T-helper 1 cell treated with Interleukin-12 subunit alpha and Interleukin-12 subunit beta and Interleukin-4 antibody, amounts not matched to agents 30 ng/mL and 1 ng/mL, for 36 hours (primary cell): ENCODE measurements at places on chromosomes 1 and 21. TPM values are rescaled to one million over a fixed set of nuclear protein-coding genes. Genes with fewer than 3 reads are reported as not detected.

The GJA8 gene
- not detected in 2 replicates for total RNA-seq

The AMPD1 gene
- not detected in 2 replicates for total RNA-seq

The POGK gene
- total RNA-seq: 38.3 and 39.9 TPM in 2 replicates

The OR2L13 gene
- total RNA-seq: not detected in 2 replicates

The SLC2A5 gene
- total RNA-seq: 0.39 TPM in 1 of 2 replicates, not detected in the other

The ERICH3 gene
- total RNA-seq: not detected in 2 replicates

The CELA2A gene
- not detected in 2 replicates for total RNA-seq

The CLCA4 gene
- total RNA-seq: not detected in 2 replicates

The OR14K1 gene
- total RNA-seq: not detected in 2 replicates

The THEMIS2 gene
- total RNA-seq: 79.0 and 99.0 TPM in 2 replicates

The CLK2 gene
- 88.4 and 91.1 TPM in 2 replicates for total RNA-seq

The ACAP3 gene
- 60.9 and 62.5 TPM in 2 replicates for total RNA-seq

The LCE2B gene
- not detected in 2 replicates for total RNA-seq

The MIXL1 gene
- total RNA-seq: not detected in 2 replicates

The SPATA1 gene
- total RNA-seq: 0.29 and 1.3 TPM in 2 replicates

The OR2G6 gene
- total RNA-seq: not detected in 2 replicates

The KCNE1 gene
- 0.37 and 0.41 TPM in 2 replicates for total RNA-seq

The TDRD10 gene
- not detected in 2 replicates for total RNA-seq

The LAMB3 gene
- 5.7 and 10.0 TPM in 2 replicates for total RNA-seq

The PLPP3 gene
- total RNA-seq: not detected in 2 replicates

The SDF4 gene
- total RNA-seq: 161 and 167 TPM in 2 replicates

The RHOC gene
- total RNA-seq: 101 and 103 TPM in 2 replicates

The ST6GALNAC5 gene
- not detected in 2 replicates for total RNA-seq

The CYYR1 gene
- total RNA-seq: not detected in 2 replicates

The LDLRAD1 gene
- total RNA-seq: not detected in 2 replicates

The EPHB2 gene
- total RNA-seq: not detected in 2 replicates

The XCL2 gene
- total RNA-seq: 4.1 and 8.9 TPM in 2 replicates

The UBXN10 gene
- total RNA-seq: 1.4 TPM in 2 replicates

The APCS gene
- not detected in 2 replicates for total RNA-seq

The OR2T2 gene
- total RNA-seq: not detected in 2 replicates

The MAP1LC3C gene
- total RNA-seq: not detected in 2 replicates

The MROH7 gene
- total RNA-seq: 0.39 TPM in 1 of 2 replicates, not detected in the other

The HLX gene
- total RNA-seq: 5.2 and 6.0 TPM in 2 replicates

The FLG gene
- not detected in 2 replicates for total RNA-seq

The COL11A1 gene
- not detected in 2 replicates for total RNA-seq

The SPOCD1 gene
- not detected in 2 replicates for total RNA-seq

The SH3GLB1 gene
- total RNA-seq: 74.5 and 78.3 TPM in 2 replicates

The FAM177B gene
- not detected in 2 replicates for total RNA-seq

The OR2T11 gene
- not detected in 2 replicates for total RNA-seq

The TMIGD3 gene
- total RNA-seq: 0.42 TPM in 1 of 2 replicates, not detected in the other

The CEP170 gene
- 42.7 and 43.2 TPM in 2 replicates for total RNA-seq

The GSTM1 gene
- 67.8 and 72.8 TPM in 2 replicates for total RNA-seq

The NR1I3 gene
- total RNA-seq: not detected in 2 replicates

The LBR gene
- total RNA-seq: 234 and 240 TPM in 2 replicates

The KRTAP20-1 gene
- not detected in 2 replicates for total RNA-seq

The SH3D21 gene
- total RNA-seq: 6.5 and 7.2 TPM in 2 replicates

The BMP8B gene
- 0.12 and 0.22 TPM in 2 replicates for total RNA-seq

The AIM2 gene
- 11.6 and 13.8 TPM in 2 replicates for total RNA-seq

The CXADR gene
- total RNA-seq: 0.39 and 0.49 TPM in 2 replicates

The OR10Z1 gene
- not detected in 2 replicates for total RNA-seq

The S100A9 gene
- 2.4 and 3.9 TPM in 2 replicates for total RNA-seq

The CD1D gene
- not detected in 2 replicates for total RNA-seq

The SLC50A1 gene
- 27.9 and 32.5 TPM in 2 replicates for total RNA-seq

The PALMD gene
- total RNA-seq: not detected in 2 replicates
